IPS DF 6.9 (cell line): ENCODE measurements at places on chromosomes 3 and 15.
A peak's percentile ranks its signal among the peaks of the same experiment; 100 is the strongest.

DNA sequence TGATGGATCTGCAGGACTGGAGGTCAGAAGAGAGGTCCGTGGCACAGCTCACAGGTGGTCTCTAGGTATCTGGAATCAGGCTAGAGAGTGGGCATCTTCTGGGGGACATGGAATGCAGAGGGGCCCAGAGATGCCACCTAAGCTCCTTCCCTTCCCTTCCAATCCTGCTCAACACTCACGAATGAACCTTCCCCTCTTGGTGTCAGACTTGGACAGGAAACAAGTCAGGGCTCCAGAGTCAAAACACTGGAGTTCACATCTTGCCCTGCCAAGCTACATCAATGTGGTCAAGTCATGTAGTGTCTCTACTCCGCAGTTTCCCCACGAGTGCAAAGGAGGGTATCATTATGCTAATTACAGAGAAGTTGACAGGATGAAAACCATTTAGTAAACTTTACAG, 16.0 kb upstream of the RBPMS2 start:
- H3K4me1 ChIP-seq: no peaks in the 10 kb centered on the region
- H3K27me3 ChIP-seq: no peaks in the 10 kb centered on the region
- H3K27ac ChIP-seq: no peak overlapping the region
- no peak for DNase-seq
- H3K4me3 ChIP-seq: no peak overlapping the region

GRCh38 chr3:123623346-123623880, 38.6 kb upstream of the HACD2 start:
- no peak overlapping the region for H3K27ac ChIP-seq
- no peak overlapping the region for H3K4me3 ChIP-seq
- no peaks in the 10 kb centered on the region for H3K27me3 ChIP-seq
- 0 out of 2 replicates have a peak, but pooled peaks cover 2% of the 10 kb centered on the region for H3K36me3 ChIP-seq
- DNase-seq: no peak

- H3K27me3 ChIP-seq: no peaks in the 10 kb centered on the region
- H3K36me3 ChIP-seq: peaks cover 71% of the 10 kb centered on the region
- H3K4me3 ChIP-seq: no peak overlapping the region
- DNase-seq: no peak
- H3K4me1 ChIP-seq: no peaks in the 10 kb centered on the region
- H3K27ac ChIP-seq: no peak overlapping the region
These were observed 32.2 kb downstream of the PTPN23 start for GRCh38 chr3:47412842-47413520.

GRCh38 chr15:69468241-69469121, 15.9 kb downstream of the RPLP1 start:
- H3K27me3 ChIP-seq: no peaks in the 10 kb centered on the region
- H3K27ac ChIP-seq: no peak overlapping the region
- no peak for DNase-seq
- H3K4me1 ChIP-seq: no peaks in the 10 kb centered on the region
- no peaks in the 10 kb centered on the region for H3K36me3 ChIP-seq
- H3K4me3 ChIP-seq: no peak overlapping the region

- H3K4me3 ChIP-seq: no peak overlapping the region
- H3K4me1 ChIP-seq: peaks cover 1% of the 10 kb centered on the region
- DNase-seq: no peak
- H3K36me3 ChIP-seq: no peaks in the 10 kb centered on the region
- H3K27ac ChIP-seq: no peak overlapping the region
These were observed 25.8 kb downstream of the SCG5 start for GRCh38 chr15:32667321-32667720.

GRCh38 chr3:73766599-73767381, 142.0 kb upstream of the PDZRN3 start:
- peaks cover 7% of the 10 kb centered on the region; the same call in 1 of the 2 replicates for H3K4me1 ChIP-seq
- no peak overlapping the region for H3K27ac ChIP-seq
- H3K36me3 ChIP-seq: no peaks in the 10 kb centered on the region
- H3K4me3 ChIP-seq: no peak overlapping the region
- DNase-seq: no peak

- H3K27me3 ChIP-seq: no peaks in the 10 kb centered on the region
- H3K4me1 ChIP-seq: no peaks in the 10 kb centered on the region
- no peak for DNase-seq
These were observed 35.2 kb upstream of the TF start for GRCh38 chr3:133711013-133711412.

- H3K27me3 ChIP-seq: peaks cover 1% of the 10 kb centered on the region; the same call in 1 of the 2 replicates
- no peaks in the 10 kb centered on the region for H3K36me3 ChIP-seq
These were observed 163.5 kb downstream of the GABRG3 start for GRCh38 chr15:27134481-27134880.

GRCh38 chr3:113018536-113019181, 27.9 kb downstream of the GTPBP8 start:
- peak overlapping the region; percentile 89; the same call in 1 of the 2 replicates for H3K4me3 ChIP-seq
- no peak for DNase-seq
- H3K27ac ChIP-seq: no peak overlapping the region
- no peaks in the 10 kb centered on the region; the same call in 1 of the 2 replicates for H3K36me3 ChIP-seq

- no peaks in the 10 kb centered on the region for H3K27me3 ChIP-seq
- no peaks in the 10 kb centered on the region for H3K4me1 ChIP-seq
- H3K27ac ChIP-seq: no peak overlapping the region
These were observed 93.2 kb upstream of the AGTR1 start for GRCh38 chr3:148604270-148605085.

- H3K36me3 ChIP-seq: no peaks in the 10 kb centered on the region
- no peak overlapping the region for H3K27ac ChIP-seq
- no peaks in the 10 kb centered on the region; the same call in 1 of the 2 replicates for H3K4me1 ChIP-seq
These were observed 2.8 kb downstream of the BCL2L10 start for GRCh38 chr15:52109559-52110451.

DNA sequence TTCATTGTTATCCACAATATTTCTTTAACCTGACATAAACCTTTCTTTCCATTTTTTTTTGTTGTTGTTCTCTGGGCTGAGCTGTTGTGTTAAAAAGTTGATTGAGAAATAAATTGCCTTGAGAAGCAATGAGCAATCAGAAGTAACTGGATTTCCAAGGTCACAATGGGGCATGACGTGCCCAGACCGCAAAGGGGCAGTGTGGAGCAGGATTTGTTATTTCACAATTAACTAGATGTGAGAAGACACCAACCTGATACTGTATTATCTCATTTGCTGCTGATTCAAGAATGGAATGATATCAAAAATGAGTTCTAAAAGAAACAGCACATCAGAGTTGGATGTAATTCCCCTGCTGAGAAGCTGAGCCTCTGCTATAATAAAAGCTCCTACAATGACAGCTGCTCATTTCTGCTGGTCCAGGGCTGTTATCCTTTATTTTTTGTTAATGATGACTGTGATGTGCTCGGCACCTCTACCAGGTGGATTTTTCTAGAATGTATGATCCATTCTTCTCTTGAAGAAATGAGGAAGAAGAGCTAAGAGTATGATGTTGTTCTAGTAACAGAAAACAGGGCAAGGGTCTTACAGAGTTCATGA, 28.1 kb downstream of the CPNE4 start:
- H3K36me3 ChIP-seq: no peaks in the 10 kb centered on the region
- H3K27me3 ChIP-seq: no peaks in the 10 kb centered on the region
- H3K4me1 ChIP-seq: peaks cover 1% of the 10 kb centered on the region; the same call in 1 of the 2 replicates
- H3K4me3 ChIP-seq: no peak overlapping the region
- no peak overlapping the region for H3K27ac ChIP-seq
- DNase-seq: no peak

GRCh38 chr3:153513236-153513635, 351.2 kb downstream of the RAP2B start:
- DNase-seq: peak; percentile 11
- H3K4me1 ChIP-seq: no peaks in the 10 kb centered on the region
- H3K27ac ChIP-seq: no peak overlapping the region
- H3K4me3 ChIP-seq: no peak overlapping the region
